ENCODE measurements at places on chromosomes 6 and 20. TPM values are rescaled to one million over a fixed set of nuclear protein-coding genes. Genes with fewer than 3 reads are reported as not detected.

Gene B4GALT5
- 92.5 TPM for total RNA-seq

Gene SLC32A1
- total RNA-seq = not detected

Gene MOXD1
- total RNA-seq = 1.0 TPM

Gene WFDC10B
- total RNA-seq = not detected

Gene PNPLA1
- total RNA-seq = 0.10 TPM

Gene ANKRD6
- total RNA-seq = 9.9 TPM

Gene GNMT
- total RNA-seq = 0.57 TPM

DNA sequence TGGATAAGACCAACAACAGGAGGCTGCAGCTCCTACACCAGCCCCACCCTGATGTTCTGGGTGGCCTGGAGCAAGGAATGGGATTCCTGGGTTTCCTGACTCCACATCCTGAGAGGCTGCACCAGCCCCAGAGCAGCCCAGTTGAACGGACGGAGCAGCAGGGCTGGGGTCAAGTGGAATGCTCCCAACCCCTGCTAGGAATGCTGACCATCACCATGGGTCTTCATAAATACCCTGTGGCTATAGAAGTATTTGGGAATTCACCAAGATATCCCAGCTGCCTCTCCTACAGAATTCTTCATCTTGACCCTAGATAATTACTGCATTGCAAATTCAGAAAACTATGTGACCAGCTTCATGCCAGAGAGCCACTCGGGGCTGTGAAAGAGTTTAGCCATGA is 180.3 kb downstream of the THBS2 start:
- no peak for DNase-seq

DNA sequence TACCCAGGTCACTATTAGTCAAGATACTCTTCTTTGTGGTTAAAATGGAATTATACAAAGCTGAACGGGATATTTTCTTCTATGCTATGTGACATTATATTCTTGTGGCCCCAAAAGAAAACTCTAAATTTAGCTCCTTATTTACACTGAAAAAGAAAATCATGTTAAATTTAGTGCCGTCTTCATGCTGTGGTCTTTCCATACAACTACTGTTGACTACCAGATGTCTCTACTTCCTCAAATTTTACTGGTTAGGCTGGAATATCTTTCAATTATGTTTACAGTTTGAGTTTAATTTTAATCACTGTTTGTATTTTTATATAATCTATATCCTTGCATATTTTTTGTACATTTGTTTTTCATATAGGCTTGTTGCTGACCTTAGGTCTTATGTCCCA is 95.6 kb upstream of the FOXO3 start:
- DNase-seq = no peak

GRCh38 chr6:109291902-109292301 is 90.4 kb downstream of the CD164 start:
- DNase-seq = no peak

DNA sequence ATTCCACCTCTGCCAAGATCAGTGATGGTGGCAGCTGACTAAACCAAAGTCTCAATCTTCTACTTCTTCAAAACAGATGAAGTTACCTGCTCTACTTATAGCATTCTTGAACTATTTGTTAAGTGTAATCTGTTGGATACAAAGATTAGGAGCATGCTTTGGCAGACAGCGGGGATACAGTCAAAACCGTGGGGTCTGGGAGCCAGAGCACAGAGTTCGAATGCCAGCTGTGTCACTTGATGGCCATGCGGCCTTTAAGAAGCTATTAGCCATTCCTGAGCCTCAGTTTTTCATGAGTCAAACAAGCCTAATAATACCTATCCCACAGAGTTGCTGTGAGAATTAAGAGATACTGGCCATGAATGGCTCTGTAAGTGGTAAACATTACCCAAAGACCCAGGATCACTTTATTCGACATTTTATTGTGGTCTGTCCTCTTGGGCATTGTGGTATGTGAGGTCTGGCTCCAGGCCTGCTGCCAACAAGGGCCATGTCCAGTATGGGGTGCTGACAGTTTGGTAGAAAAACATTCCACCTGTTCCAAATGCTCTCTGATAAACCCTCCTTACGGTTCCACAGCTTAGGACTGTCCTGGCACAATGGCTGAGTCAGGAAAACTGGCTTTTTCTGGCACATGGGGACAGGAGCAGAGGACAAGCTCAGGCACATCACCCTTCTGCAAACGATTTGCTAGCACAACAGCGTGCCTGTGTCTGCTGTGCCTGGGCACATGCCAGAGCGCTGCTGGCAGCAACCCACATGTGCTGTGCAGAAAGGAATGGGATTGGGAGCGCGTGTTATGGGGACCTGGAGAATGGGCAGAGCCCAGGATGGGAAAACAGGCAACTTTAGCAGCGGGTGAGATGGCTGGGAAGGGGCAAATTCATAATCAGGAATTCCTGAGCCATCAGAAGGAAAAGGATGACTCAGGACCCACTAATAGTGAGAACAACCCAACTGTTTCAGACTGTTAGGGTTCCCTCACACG is 15.7 kb upstream of the FAM83C start:
- DNase-seq = no peak

DNA sequence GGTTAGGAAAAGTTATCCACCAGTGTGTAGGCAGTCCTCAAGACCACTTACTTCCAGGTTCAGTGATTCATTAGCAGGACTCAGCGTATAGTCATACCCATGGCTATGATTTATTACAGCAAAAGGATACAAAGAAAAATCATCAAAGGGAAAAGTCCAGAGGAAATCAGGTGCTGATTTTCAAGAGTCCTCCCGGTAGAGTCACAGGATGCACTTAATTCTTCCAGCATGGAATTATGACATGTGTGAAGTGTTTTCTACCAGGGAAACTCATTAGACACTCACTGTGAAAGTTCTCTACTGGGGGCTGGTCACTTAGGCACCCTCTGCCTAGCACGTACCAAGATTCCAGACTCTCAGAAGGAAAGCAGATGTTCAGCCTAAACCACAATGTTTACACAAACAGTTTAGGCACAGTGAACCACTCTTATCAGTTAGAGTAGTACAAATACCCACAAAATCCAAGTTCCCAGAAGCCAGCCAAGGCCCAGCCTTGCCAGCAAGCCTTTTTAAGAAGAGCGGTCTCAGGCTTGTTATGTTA is 10.2 kb downstream of the WFDC3 start:
- peak; percentile 92 for DNase-seq

- no peak for DNase-seq
Observed at GRCh38 chr6:26250698-26251044, 114.3 kb upstream of the BTN3A2 start.

- no peak for DNase-seq
Observed at GRCh38 chr6:71496018-71496721, 207.6 kb downstream of the OGFRL1 start.

- no peak for DNase-seq
Observed at GRCh38 chr6:15412767-15413166, 166.9 kb downstream of the JARID2 start.

DNA sequence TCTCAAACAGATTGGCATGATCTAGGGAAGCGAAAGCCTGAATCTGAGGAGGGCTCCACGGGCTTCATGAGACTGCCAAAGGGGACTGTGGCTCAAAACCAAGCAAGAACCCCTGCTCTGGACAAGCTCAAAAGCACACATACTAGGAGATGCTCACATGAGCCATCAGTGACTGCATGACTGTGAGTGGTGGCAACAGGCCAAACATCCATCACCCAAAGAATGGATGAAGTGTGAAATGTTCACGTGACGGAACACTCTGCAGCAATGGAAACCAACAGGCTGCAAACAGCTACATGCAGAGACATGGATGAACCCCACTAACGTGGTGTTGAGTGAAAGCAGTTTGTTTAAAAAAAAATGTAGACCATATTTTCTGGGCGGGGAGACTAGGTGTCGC is 136.3 kb downstream of the PREX1 start:
- no peak for DNase-seq

GRCh38 chr6:43215066-43215465 is 14.2 kb downstream of the DNPH1 start:
- DNase-seq = no peak

DNA sequence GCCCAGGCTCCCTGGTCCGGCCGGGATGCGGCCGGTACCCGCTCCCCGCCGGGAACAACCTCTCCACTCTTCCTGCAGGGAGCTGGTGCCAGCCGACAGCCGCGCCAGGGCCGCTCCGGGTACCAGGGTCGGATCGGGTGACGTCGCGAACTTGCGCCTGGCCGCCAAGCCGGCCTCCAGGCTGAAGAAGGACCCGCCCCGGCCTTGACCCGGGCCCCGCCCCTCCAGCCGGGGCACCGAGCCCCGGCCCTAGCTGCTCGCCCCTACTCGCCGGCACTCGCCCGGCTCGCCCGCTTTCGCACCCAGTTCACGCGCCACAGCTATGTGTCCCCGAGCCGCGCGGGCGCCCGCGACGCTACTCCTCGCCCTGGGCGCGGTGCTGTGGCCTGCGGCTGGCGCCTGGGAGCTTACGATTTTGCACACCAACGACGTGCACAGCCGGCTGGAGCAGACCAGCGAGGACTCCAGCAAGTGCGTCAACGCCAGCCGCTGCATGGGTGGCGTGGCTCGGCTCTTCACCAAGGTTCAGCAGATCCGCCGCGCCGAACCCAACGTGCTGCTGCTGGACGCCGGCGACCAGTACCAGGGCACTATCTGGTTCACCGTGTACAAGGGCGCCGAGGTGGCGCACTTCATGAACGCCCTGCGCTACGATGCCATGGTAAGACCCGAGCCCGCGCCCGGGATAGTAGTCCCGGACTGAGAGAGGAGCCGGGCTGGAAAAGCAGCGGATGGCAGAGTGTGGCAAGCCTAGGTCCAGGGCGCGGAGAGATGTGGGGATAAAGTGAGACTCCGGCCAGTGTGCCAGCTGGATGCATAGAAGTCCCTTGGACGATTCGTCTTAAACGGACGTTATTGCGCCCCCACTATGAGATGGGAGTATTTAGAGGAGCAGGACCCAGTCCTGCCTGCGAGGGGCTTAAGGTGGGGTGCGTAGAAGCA is at the start of gene NT5E:
TSS of gene NT5E (plus strand) at position 266 of the 942 bp plus-strand sequence. CDS start at position 323, 57 bp downstream.
- DNase-seq = no peak

- no peak for DNase-seq
Observed at GRCh38 chr6:87342829-87343228, 1.8 kb upstream of the C6orf163 start.

- DNase-seq = peak; percentile 13
Observed at GRCh38 chr20:46174469-46175126, 56.5 kb downstream of the CD40 start.

DNA sequence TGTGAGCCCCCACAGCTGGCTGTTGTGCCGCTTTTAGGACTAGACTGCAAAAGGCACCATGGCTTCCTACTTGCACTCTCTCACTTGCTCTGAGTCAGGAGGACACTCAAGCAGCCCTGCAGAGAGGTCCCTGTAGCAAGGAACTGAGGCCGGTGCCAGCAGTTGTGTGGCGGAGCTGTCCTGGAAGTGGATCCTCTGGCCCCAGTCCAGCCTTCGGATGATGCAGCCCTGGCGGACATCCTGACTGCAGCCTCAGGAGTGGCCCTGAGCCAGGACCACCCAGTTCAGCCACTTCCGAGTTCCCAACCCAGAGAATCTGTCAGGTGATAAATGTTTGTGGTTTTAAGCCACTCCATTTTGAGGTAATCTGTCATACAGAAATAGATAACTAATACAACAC is 17.5 kb downstream of the CTCFL start:
- no peak for DNase-seq

GRCh38 chr20:24436160-24436559 is 33.3 kb upstream of the SYNDIG1 start:
- no peak for DNase-seq

DNA sequence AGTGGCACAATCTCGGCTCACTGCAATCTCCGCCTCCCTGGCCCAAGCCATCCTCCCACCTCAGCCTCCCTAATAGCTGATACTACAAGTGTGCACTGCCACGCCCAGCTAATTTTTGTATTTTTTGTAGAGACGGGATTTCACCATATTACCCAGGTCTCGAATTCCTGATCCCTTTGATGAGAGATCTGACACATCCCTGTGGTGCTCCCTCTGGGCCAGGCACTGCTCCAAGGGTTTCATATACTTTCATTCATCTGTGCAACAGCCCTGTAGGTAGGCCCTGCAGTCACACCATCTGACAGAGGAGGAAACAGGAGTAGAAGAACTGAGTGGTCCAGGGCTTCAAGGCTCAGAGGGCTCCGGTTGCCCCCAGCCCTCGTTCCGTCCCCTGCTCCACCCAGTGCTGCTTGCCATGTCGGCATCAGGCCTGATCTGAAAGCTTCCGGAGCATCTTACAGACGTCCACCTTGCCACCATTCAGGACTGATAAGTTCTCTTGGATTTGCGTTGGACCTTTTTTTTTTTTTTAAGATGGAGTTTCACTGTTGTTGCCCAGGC is 3.3 kb downstream of the ZGPAT start:
- no peak for DNase-seq

- DNase-seq = no peak
Observed at GRCh38 chr20:15767586-15767985, 805.7 kb downstream of the KIF16B start.

DNA sequence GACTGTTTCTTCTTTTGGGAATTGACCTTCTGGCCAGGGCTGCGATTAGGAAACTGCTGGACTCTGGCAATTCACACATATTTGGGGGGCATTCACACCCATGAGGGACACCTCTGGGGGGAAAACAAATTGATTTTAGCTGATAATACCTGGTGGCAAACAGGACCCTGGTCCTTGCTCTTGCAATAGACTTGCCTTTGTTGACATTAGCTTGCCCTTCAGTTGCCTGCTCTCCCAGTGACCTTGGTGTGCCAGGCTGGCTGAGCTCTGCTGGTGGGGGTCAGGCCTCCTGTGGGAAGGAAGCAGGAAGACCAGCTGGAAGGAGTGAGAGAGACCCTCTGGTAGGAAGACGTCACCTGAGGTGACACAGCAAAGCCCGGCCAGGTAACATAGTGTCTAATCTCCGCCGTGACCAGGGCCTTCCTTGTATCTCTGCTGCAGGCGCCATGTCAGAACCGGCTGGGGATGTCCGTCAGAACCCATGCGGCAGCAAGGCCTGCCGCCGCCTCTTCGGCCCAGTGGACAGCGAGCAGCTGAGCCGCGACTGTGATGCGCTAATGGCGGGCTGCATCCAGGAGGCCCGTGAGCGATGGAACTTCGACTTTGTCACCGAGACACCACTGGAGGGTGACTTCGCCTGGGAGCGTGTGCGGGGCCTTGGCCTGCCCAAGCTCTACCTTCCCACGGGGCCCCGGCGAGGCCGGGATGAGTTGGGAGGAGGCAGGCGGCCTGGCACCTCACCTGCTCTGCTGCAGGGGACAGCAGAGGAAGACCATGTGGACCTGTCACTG is 5.3 kb downstream of the CDKN1A start:
- no peak for DNase-seq

DNA sequence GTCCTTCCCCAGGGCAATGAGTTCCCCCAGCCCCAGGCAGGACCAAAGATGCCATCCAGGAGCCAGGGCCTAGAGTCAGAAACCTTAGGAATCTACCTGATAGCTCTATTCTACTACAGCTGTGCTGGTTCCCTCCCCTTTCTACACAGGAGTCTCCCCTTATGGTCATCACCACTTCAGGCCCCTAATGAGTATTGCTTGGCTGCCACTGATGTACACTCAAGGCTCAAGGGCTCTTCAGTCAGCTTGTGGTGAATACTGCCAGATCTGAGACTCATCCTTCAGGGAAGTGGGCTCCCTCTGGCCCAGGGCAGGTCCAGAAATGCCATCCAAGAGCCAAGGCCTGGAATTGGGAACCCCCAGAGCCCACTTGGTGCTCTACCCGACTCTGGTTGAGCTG is 248.6 kb downstream of the ALDH8A1 start:
- no peak for DNase-seq

- no peak for DNase-seq
Observed at GRCh38 chr6:132205946-132206345, 195.3 kb downstream of the MOXD1 start.

GRCh38 chr6:157763129-157763903 is 59.7 kb upstream of the SNX9 start:
- peak; percentile 93 for DNase-seq

GRCh38 chr20:48776306-48776705 is 51.5 kb downstream of the PREX1 start:
- no peak for DNase-seq

Measured in HCT116 (cell line).